Activated T-helper 2 cell treated with anti-CD3 and anti-CD28 coated beads, Interferon-gamma antibody, Interleukin-2, Interleukin-4, amounts not matched to agents 10 μg/mL and 5 μg/mL and 100 μg/mL, durations not matched to agents 14 hours and 24 hours and 36 hours (primary cell): ENCODE measurements at places on chromosomes 6 and 20. TPM values are rescaled to one million over a fixed set of nuclear protein-coding genes. Genes with fewer than 3 reads are reported as not detected.
A peak's percentile ranks its signal among the peaks of the same experiment; 100 is the strongest.

DNA sequence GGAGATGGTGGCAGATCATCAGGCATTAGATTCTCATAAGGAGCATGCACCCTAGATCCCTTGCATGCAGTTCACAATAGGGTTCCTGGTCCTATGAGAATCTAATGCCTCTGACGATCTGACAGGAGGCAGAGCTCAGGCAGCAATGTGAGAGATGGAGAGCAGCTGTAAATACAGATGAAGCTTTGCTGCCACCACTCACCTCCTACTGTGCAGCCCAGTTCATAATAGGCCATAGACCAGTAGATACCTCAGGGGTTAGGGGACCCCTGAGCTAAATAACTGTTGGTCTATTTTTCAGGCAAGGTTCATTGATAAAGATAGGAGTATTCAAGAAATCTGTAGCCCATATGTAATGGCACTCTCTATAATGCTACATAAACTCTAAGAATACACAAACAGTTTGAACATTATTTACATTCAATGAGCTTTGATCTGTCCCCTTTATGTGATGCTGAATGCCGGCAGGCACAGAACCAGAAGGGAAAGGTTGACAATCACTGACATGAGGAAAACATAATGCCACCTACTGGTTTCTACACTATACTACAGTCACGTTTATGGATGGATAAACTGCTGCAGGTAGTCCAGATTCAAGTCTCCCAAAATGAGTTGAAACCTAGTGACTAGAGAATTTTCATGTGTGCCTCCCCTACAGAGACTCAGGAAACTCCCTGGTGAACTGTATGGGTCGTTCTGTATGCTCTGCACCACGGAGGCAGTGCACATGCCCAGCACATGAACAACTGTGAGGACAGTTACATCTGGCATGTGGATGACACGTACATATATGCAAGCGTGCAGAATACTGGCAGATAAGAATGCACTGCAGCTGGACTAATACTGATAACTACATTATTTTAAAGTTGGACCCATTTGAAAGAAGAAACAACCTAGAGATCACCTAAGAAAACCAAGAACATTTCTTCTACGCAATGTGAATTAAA is 72.0 kb downstream of the DST start:
- no peaks in the 10 kb centered on the region for H3K4me1 ChIP-seq
- H3K27me3 ChIP-seq, result peaks cover 2% of the 10 kb centered on the region

The IRF4 gene
- total RNA-seq, result 1,053 and 1,062 TPM in 2 replicates

The SLC16A10 gene
- 2.9 and 3.6 TPM in 2 replicates for total RNA-seq

The FKBP1C gene
- 3.0 and 3.5 TPM in 2 replicates for total RNA-seq

The SNAI1 gene
- total RNA-seq, result 1.3 and 1.6 TPM in 2 replicates

DNA sequence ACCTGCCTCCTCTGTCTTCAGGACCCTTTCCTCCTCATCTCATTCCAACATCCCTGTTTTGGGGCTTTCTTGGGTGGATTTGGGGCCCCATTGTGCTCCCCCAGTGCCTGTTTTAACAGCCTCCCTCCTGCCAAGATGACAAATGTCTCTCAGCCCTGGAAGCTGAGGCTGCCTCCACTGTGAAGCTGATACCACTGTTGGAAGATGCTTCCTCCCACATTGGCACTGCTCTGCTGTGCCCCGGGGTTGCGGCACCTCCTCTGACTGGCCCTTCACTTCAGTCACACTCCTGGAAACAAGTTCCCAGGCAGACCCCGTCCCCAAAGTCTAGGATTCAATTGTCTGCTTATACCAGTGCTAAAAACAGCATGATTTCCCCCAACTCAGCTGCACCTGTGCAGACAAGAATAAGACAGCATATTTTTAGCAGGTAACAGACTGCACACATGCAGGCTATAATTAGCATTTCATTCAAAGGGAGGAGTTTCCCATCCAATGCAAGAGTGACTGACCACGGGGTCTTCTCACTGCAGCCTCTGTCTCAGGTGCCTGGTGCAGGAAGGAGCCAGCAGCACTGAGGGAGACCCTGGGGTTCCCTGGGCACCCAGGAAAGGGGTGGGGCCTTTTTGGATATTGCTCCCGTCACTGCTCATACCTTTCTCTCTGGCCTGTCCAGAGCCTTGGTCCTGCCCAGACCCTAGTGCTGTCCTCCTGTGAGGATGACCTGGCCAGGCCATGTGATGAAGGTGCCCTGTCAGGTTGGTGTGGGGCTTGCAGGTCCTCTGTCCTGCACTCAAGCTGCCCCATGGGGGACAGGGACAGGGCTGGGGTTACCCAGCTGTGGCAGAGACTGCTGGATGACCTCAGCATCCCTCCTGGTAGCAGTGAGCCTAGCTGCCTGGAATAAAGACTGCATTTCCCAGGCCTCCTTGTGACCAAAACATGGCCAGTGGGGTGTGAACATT is 31.5 kb upstream of the SULF2 start:
- H3K27me3 ChIP-seq, result peaks cover 10% of the 10 kb centered on the region
- no peaks in the 10 kb centered on the region for H3K4me1 ChIP-seq
- no peak overlapping the region for H3K4me3 ChIP-seq
- no peak for DNase-seq
- no peaks in the 10 kb centered on the region for H3K36me3 ChIP-seq
- no peak overlapping the region for H3K27ac ChIP-seq

DNA sequence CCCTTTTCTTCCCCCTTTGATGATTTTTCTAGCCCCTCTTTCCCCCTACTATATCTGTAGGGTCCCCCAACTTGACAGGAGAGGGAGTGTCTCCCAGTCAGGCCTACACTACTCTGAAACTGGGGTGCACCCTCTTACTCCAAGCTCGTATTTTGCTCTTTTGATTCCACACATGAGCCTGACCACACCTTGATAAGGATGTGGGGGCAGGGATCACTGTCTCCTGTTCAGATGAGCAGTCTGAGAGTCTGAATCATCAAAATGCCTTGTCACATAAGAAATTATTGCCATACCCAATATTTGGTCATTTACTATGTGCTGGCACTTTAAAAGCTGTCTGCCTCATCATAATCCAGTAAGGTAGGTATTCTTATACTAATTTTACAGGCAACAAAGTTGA is 15.9 kb downstream of the PNPLA1 start:
- H3K4me3 ChIP-seq, result no peak overlapping the region
- no peaks in the 10 kb centered on the region for H3K36me3 ChIP-seq
- H3K27me3 ChIP-seq, result peaks cover 40% of the 10 kb centered on the region
- H3K4me1 ChIP-seq, result peaks cover 11% of the 10 kb centered on the region

- no peaks in the 10 kb centered on the region for H3K27me3 ChIP-seq
- no peaks in the 10 kb centered on the region for H3K4me1 ChIP-seq
- H3K36me3 ChIP-seq, result no peaks in the 10 kb centered on the region
- H3K4me3 ChIP-seq, result no peak overlapping the region
- no peak for DNase-seq
- no peak overlapping the region for H3K27ac ChIP-seq
These were observed 140.5 kb upstream of the SYNDIG1 start for GRCh38 chr20:24328901-24329300.

DNA sequence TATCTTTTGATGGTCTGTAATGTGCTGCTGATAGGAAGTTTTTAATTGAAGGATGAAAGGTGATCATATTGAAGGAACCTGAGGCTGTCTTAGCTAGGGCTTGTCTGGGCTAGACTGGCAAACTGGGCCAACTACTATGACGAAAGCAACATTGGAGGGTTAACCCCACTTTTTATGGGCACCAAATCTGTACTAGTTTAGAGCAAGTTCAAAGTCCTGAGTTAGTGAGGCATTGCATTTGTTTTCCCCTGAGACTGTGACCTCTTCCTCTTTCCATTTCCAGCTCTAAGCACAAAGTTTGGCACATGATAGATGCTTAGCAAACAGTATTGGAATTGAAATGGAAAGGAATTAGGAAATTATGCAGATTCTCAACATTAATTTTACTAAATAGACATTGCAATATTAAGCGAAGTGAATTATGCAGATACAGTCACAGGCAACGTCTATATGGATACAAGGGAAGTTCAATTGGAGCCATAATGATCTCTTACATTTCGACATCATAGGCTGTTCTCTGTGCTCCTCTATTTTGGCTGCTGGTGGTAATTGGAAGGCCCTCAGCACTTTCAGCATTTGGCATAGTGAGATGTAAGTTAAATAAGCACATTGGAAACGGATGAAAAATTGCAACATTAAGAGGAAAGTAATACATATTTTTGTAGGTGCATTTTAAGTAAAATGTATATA is 22.2 kb downstream of the CEP57L1 start:
- DNase-seq, result no peak
- H3K4me1 ChIP-seq, result peaks cover 31% of the 10 kb centered on the region
- no peak overlapping the region for H3K27ac ChIP-seq
- H3K36me3 ChIP-seq, result peaks cover under 1% of the 10 kb centered on the region
- no peak overlapping the region for H3K4me3 ChIP-seq

GRCh38 chr20:50993876-50994275 is 29.0 kb downstream of the KCNG1 start:
- no peak for DNase-seq
- H3K4me3 ChIP-seq, result no peak overlapping the region
- H3K27ac ChIP-seq, result no peak overlapping the region

- no peak for DNase-seq
- H3K4me3 ChIP-seq, result no peak overlapping the region
- peaks cover 31% of the 10 kb centered on the region for H3K36me3 ChIP-seq
- no peak overlapping the region for H3K27ac ChIP-seq
- peaks cover 11% of the 10 kb centered on the region for H3K4me1 ChIP-seq
These were observed 33.4 kb upstream of the PLN start for GRCh38 chr6:118514689-118515088.

DNA sequence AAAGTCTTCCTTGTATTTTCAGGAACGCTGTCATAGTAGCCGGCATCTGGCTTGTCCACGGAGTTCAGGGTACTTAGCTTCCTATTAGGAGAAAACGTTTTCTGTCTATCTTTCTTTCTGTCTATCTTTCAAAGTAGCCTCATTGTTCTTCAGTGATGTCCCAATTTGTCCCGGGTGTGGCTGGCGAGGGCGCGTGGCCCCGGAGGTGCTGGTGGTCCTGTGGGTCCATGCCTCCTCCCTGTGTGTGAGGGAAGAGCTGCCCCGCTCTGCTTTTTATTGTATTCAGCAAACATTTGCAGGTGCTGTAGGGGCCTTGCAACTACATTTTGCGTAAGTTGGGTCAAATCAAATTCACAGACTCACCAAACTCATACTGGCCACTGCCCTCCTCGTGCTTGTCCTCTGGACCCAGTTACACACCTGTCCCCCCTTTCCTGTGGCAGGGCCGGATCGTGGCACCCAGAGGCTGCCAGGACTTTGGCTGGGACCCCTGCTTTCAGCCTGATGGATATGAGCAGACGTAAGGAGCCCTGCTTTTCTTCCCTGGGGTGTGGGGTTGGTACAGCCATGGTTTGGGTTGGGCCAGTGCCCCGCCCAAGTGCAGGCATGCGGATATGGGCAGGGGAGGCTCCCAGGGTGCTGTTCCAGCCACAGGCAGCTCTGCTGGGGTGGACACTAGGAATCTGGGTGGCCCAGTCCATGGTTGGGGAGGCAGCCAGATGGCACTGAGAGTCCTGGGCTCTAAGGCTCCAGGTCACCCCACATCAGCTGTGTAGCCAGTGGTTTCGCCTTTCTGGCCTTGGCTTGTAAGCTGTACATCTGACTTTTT is 12.3 kb downstream of the ITPA start:
- H3K4me3 ChIP-seq, result no peak overlapping the region
- DNase-seq, result no peak
- H3K4me1 ChIP-seq, result peaks cover 4% of the 10 kb centered on the region
- H3K27ac ChIP-seq, result no peak overlapping the region
- no peaks in the 10 kb centered on the region for H3K27me3 ChIP-seq

The COL21A1 gene
- total RNA-seq, result not detected in 2 replicates

- DNase-seq, result no peak
- H3K4me1 ChIP-seq, result peaks cover 47% of the 10 kb centered on the region
- peaks cover 51% of the 10 kb centered on the region for H3K36me3 ChIP-seq
- peak overlapping the region; percentile 94 for H3K4me3 ChIP-seq
These were observed 1.7 kb downstream of the PDE7B start for GRCh38 chr6:135853227-135853626.

- no peaks in the 10 kb centered on the region for H3K36me3 ChIP-seq
- H3K4me1 ChIP-seq, result peaks cover 9% of the 10 kb centered on the region
- no peaks in the 10 kb centered on the region for H3K27me3 ChIP-seq
- H3K27ac ChIP-seq, result no peak overlapping the region
These were observed 50.3 kb downstream of the GTF2H5 start for GRCh38 chr6:158218467-158218866.

The PHACTR3 gene
- not detected in 2 replicates for total RNA-seq

DNA sequence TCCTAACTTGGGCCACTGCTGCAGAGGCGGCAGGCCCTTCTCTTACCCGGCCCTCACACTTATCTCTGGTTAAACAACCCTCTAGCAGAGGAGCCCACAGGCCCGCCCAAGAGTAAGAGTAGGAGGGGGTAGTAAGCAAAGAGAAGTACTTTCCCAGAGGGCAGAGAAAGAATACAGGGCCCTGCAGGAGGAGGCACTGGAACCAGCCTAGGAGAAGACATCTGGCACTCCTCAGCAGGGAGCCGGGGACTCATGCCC is 10.1 kb downstream of the MTCH1 start:
- H3K4me1 ChIP-seq, result peaks cover 13% of the 10 kb centered on the region
- H3K27me3 ChIP-seq, result no peaks in the 10 kb centered on the region
- H3K36me3 ChIP-seq, result peaks cover 88% of the 10 kb centered on the region
- no peak for DNase-seq
- no peak overlapping the region for H3K4me3 ChIP-seq

- H3K27me3 ChIP-seq, result peaks cover 26% of the 10 kb centered on the region
- H3K27ac ChIP-seq, result no peak within 1 kb of the TSS
- H3K36me3 ChIP-seq, result no peaks in the 10 kb centered on the region
- no peak for DNase-seq
These were observed at the start of gene LAMA5 for GRCh38 chr20:62367136-62367632. TSS of gene LAMA5 (minus strand) at chr20:62367312. CDS start at chr20:62367245, 67 bp downstream.

- no peak overlapping the region for H3K27ac ChIP-seq
- peaks cover 46% of the 10 kb centered on the region for H3K27me3 ChIP-seq
- H3K4me3 ChIP-seq, result no peak overlapping the region
- no peak for DNase-seq
- no peaks in the 10 kb centered on the region for H3K36me3 ChIP-seq
These were observed 88.8 kb upstream of the SIRPA start for GRCh38 chr20:1806456-1806855.

GRCh38 chr6:158160932-158161539 is 7.0 kb downstream of the SERAC1 start:
- H3K36me3 ChIP-seq, result peaks cover 22% of the 10 kb centered on the region
- no peaks in the 10 kb centered on the region for H3K27me3 ChIP-seq
- peaks cover 25% of the 10 kb centered on the region for H3K4me1 ChIP-seq

DNA sequence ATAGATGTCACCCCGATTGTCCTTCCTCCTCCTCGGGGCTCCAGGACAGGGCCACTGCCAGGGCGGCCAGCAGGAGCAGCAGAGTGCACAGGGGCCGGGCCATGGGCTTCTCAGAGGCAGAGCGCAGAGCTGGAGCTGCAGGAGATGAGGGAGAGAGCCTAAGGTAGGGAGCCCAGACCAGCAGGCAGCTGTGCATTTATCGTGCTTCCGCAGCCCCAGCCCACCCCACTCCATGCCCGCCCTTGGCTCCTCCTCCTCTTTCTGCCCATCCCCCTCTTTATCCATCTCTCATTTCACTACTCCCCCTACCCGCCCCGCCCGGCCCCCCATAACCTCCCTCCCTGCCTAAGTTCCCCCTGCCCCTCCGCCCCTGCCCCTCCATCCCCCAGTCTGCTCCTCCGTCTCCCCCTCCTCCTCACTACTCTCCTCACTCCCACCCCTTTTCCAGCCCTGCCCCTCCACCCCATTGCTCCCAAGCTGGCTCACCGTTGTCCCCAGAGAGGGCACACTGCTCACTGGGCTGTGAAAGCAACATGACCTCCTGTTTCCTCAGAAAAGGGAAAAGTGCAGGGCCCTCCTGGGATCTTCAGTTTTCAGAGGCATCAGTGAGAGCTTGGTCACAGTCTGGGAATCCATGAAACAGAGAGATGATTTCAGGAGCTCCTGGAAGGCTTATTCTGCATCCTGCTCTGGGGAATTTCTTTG is 25.5 kb upstream of the CST1 start:
- H3K4me3 ChIP-seq, result no peak overlapping the region
- no peaks in the 10 kb centered on the region for H3K36me3 ChIP-seq
- DNase-seq, result no peak
- no peaks in the 10 kb centered on the region for H3K4me1 ChIP-seq
- H3K27me3 ChIP-seq, result no peaks in the 10 kb centered on the region

The OPRM1 gene
- not detected in 2 replicates for total RNA-seq
